ENCODE measurements at places on chromosomes 1 and 21.

GRCh38 chr1:54413295-54413694 is 7.1 kb upstream of the SSBP3 start:
- DNase-seq, result no peak

DNA sequence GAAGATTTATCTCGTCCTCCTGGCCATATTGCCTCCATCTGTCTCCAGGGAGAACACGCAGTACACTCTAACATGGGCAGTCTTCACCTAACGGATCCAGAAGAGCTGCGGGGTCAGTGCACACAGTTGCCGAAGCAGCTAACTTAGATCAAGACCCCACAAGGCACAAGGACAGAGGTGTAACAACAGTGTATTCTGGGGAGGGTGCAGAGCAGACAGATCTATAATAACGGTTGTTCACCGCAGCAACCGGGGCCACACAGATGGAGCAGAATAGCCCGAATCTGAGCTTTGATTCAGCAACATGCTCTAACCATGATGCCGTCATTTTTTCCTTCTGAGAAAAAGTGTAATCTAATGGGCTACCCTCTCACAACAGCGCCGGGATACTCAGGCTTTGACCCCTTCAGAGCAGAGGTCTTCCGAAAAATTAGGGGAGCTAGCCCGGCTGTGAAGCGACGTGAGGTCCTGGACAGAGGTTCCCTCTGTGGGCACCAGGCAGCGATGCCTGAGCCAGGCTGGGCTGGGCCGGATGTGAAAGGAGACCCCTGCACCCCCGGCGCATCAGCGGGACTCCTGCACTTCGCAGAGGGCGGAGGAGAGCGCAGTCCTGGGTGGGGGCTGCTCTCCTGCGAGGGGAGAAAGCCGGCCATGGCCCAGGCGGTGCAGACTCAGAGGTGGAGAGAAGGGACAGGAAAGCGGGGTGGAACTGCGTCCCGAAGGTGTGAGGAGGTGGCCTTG is 57.5 kb downstream of the BCL9 start:
- peak; percentile 31 for DNase-seq

DNA sequence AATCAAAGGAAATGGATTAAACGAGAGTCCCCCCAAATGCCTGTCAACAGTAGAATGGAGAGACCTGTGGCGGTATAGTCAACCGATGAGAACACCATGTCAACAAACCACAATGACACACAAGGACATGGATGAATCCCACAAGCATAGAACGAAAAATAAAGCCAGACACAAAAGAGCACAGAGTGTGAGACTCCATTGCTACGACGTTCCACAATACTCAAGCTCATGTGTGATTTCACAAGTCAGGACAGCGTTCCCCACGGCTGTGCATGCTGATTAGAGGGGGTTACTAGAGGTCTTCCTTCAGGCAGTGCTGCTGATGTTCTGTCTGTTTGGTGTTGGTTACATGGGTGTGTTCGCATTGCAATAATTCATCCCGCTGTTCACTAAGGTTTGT is 5.8 kb upstream of the PLA2G2D start:
- DNase-seq, result no peak

DNA sequence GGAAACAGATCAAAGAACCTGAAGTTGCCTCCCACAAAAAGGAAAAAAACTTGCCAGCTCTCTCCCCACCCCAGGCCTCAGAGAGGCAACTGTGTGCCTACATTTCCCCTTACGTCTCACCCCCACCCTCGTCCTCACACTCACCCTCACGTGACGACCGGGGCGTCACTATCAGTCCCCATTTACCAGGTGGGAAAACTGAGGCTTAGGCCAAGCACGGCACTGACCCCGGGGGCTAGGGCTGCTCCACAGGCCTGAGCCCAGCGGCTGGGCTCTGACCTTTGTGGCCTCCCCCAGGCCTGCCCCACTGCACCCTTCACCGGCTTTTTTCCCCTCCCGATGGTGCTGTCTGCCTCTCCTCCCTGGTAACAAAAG is 51.5 kb upstream of the RUNX3 start:
- DNase-seq, result no peak

- no peak for DNase-seq
These were observed 259.1 kb upstream of the USP24 start for GRCh38 chr1:55474168-55474786.

GRCh38 chr21:44454058-44454457 is 1.3 kb upstream of the LRRC3 start:
- DNase-seq, result no peak

DNA sequence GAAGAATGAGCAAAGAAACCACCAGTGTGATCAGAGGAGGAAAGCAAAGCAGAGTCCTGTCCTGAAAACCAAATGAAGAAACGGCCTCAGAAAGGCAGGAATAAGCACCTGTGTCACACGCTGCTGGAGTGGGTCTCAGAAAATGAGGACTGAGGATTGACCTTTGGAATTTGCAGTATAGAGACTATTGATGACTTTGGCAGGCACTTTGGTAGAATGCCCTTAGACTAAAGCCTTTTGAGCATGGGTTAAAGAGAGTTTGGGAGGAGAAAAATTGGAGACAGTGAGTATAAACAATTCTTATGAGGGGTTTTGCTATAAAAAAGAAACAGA is 43.2 kb downstream of the HENMT1 start:
- DNase-seq, result no peak

GRCh38 chr1:47849591-47850261 is 147.5 kb downstream of the TRABD2B start:
- DNase-seq, result no peak

DNA sequence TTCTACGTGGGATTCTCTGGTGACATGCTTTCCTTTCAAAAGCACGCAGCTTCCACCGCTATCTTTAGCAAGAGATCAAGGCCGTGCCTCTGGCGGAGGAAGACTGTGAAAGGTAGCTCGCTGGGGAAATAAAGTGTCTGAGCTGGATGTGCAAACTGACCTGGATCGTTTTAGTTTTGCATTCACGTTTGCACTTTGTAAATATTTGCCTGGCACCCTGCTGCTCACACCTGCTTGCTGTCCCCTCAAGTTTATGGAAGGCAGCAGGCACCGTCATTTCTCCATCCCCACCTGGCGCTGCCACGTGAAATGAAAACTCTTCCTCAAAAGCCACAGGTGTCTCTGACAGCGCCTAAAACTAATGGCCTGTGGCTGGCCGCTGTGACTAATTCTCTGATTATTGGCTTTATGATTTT is 44.0 kb upstream of the TARDBP start:
- DNase-seq, result no peak

Measured in GM10248 (cell line).